Hematopoietic multipotent progenitor cell treated with erythropoietin and hydrocortisone succinate and interleukin-3 and kit ligand, for 6 days (in vitro differentiated cells): ENCODE measurements at places on chromosomes 16 and 17.
A peak's percentile ranks its signal among the peaks of the same experiment; 100 is the strongest.

GRCh38 chr17:63486317-63487013 is 9.6 kb downstream of the ACE start:
- no peak for DNase-seq

GRCh38 chr16:21663889-21664647 is at the start of gene OTOA:
OTOA (plus strand) TSS chr16:21663968; CDS start chr16:21678515, 14,547 bp downstream.
- DNase-seq, result peak; percentile 27

GRCh38 chr16:2856061-2856670 is 1.8 kb downstream of the PRSS22 start:
- peak; percentile 24 for DNase-seq

- no peak for DNase-seq
Observed at GRCh38 chr16:620700-621525, 9.9 kb upstream of the WFIKKN1 start.

- DNase-seq, result no peak
Observed at GRCh38 chr16:88533381-88533917, 36.8 kb upstream of the ZC3H18 start.

DNA sequence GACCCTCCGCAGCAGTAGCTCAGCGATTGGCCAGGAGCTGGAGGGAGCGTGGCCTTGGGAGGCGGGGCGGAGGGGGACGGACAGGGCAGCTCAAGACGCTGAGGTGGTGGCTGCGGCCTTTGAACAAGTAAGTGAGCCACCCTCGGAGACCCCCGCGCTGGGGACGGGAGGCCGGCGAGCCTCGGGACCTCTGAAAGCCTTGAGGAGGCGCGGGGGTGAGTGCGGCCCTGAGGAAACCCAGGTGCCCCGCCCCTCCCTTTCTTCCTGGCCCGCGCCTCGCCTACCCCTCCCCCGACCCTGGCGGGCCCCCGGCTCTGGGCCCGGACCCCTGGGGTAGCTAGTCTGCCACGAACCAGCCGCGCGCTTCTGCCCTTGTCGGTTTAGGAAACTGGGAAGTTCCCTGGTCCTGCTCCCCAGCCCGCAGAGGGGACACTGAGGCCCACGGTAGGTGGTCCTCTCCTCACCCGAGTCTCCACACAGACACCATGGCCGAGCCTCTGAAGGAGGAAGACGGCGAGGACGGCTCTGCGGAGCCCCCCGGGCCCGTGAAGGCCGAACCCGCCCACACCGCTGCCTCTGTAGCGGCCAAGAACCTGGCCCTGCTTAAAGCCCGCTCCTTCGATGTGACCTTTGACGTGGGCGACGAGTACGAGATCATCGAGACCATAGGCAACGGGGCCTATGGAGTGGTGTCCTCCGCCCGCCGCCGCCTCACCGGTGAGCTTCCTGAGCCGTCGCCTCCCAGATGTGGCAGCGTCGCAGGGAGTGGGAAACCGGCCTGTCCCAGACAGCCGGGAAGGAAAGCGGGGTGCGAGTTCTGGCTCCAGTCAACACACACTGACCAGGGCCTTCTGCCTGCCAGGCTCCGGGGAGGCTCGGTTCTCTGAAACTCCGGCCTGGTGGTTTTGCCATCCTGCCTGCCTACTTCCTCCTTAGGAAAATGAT is at the start of gene MAPK7:
MAPK7 (plus strand) TSS at position 83 of the 945 bp plus-strand sequence; CDS start at position 486, 403 bp downstream.
- DNase-seq, result no peak

DNA sequence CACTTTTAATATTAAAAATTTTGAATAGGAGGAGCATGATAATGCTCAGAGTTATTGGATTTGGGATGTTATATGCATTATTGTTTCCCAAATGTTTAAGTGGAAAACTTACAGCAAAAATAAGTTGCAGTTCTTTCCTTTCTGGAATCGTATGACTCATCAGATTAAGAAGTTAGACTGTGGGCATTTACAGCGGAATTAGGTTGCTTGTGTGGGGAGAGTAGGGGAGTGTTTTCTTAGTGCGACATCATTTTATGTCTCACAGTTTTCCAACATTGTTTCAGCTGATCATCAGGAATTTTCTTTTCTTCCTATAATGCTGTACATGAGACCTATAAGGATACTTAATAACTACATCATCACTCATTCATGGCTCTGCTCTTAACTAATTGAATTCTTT is 1631.8 kb downstream of the CDH8 start:
- no peak for DNase-seq

DNA sequence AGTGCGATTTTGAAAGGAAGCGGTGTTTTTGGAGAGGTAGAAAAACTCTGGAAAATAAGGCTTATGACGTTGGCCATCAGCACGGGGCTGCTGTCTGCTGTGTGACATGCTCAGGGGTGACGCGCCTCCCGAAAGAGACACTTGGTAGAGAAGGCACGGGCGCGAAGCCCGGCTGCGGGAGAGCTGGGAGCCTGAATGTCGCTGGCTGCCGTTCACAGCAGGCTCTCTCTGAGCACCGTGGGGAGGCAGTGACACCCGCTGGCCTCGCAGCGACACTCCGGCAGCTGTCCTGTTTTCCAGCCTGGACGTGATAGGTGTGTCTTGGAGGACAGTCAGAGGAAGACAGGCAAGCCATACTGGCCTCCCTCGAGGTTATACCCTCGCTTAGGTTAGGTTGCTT is 759.1 kb upstream of the RBFOX1 start:
- DNase-seq, result no peak

- DNase-seq, result peak; percentile 74
Observed at GRCh38 chr16:67563708-67564468, 1.6 kb downstream of the CTCF start.

GRCh38 chr17:50909765-50910605 is 43.8 kb upstream of the TOB1 start:
- peak; percentile 70 for DNase-seq

- DNase-seq, result no peak
Observed at GRCh38 chr16:9160551-9160911, 69.1 kb downstream of the HAPSTR1 start.

DNA sequence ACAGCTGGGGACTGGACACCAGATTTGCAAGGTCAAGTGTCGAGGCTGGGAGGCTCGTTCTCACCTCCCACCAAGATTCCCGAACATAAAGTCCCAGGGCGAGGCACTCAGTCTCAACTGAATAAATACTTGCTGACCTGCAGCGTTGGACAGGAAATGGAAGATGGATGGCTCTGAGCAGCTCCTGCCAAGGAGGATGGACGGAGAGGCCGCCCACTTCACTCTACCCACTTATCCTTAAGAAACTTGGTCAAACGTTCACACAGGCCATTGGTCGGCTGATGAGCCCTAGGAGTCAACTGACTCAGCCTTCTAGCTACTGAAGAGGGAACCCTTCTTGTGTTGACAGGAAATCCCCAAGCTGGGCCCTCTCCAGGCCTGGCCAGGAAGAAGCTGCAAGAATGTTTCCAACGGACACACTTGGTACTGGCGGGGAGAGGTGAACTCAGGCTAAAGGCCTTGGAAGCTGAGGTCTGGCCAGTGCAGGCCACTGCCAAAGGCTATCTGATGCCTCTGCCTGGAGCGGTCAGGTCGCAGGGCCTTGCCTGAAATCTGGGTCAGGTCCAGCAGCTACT is 50.0 kb downstream of the VAC14 start:
- peak; percentile 39 for DNase-seq

DNA sequence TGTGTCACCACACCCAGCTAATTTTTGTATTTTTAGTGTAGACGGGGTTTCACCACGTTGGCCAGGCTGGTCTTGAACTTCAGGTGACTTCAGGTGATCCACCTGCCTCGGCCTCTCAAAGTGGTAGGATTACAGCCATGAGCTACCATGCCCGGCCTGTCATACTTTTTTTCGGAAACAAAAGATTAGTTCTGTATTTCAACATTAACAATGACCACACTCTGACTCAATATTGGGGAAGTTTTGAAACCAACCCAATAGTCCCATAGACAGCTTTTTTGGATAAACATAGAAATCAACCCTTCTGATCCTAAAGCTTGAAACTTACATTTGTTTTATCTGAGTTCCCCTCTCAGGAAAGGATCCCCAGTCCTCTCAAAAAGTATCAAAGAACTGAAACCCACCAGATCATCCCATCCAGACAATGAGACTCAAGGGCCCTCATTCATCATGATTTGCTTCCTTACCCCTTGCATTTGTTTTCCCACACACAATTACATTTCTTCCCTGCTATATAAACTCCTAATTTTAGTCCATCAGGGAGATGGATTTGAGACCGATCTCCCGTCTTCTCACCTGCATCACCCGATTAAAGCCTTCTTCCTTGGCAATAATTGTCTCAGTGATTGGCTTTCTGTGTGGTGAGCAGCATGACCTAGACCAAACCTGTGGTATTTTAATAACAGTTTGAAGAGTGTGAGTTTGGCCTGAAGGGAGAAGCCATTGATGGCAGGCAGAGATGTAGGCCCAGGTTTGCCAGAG is 7.2 kb upstream of the AGRP start:
- DNase-seq, result peak; percentile 49

GRCh38 chr17:77281122-77281903 is 140.5 kb downstream of the SEC14L1 start:
- peak; percentile 46 for DNase-seq

DNA sequence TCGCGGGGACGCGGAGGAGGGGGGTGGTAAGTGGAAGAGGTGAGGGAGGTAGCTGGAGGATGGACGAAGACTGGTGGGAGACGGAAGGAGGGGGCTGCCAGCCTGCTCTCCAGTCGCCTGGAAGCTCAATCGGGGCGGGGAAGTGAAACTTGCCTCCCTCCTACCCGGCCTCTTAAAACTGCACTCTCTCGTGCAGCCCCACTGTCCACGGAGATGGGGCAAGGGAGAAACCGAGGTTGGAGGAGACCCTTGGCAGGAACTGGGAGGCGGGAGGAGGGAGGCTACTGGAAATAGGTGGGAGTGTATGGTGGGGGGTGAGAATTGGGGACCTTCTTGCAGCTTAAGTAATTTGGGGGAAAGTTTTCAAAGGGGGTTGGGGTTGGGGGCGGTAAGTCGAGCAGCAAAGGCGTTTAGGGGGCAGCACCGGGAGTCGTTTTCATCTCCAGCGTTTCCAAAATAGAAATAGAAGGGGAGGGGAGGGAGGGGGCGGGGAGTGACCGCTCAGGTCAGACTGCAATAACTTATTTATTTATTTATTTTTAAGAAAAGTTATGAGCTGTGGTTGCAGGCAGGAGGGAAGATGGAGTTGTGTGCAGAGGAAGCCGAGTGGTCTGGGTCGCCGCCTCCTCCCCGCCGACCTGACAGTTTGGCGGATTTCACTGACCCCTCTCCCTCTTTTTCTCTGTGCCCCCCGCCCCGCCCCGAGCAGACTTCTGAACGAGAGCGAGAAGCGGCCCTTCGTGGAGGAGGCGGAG is 1.4 kb downstream of the SOX9 start:
- no peak for DNase-seq

- no peak for DNase-seq
Observed at GRCh38 chr17:71919186-71919585, 201.6 kb upstream of the SOX9 start.

DNA sequence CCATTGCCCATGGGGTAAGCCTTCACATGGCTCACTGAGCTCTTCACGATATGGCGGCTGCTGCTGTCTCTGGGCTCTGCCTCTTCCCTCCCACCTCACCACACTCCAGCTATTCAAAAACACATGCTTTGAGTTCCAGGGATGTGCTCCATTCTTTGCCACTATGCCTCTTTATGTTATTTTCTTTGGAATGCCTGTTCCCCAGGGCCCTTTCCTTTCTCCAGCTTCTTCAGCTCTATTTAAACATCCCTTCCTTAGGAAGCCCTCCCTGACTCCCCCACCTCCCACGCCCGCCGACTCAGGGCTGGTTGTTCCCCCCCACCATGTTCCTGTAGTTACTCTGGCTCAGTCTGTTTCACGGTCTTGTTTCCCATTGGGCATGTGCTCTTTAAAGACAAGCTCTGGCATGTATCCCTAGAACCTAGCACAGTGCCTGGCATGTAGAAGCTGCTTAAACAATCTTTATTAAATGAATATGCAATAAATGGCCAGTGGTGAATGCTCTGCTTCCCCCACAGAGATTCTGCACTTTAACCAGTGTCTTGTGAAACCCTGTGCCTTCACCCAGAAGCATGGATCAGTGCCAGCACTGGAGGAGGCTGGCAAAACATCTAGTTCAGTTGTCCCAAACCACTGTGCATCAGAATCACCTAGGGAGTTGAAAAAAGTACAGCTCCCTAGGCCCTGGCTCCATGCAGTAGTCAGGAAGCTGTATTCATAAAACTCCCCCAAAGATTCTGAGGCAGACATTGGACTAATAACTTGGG is 6.9 kb downstream of the MYCBPAP start:
- DNase-seq, result peak; percentile 32

GRCh38 chr17:58200024-58200633 is 7.6 kb downstream of the EPX start:
- peak; percentile 77 for DNase-seq

DNA sequence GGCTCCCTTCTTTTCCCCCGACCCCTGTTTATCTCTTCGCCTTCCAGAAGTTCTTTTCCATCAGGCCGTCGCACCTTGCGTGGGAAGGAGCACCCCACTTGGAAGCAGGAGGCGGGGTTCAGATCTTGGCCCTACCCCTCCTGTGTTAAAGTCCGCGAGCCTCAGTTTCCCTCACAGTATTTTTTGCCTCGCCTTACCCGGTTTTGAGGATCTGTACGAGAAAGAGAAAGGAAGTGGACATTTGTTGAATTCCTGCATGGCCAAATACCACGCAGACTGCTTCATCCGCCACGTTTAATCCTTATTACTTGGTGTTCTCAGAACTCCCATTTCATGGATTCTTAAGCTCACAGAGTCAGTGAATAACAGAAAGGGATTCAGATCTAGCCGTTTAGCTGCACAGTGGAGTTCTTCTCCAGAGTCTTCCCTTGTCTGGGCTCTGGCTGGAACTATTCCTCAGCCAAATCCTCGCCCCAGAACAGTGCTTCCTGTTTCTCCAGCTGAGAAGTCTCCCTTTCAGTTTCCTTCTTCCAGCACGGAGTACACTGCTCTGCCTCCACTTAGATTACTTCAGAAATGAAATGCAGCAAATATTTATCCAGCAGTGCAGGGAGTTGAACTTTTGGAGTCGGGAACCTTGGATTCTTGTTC is 590 bp downstream of the TMEM219 start:
- DNase-seq, result peak; percentile 39

DNA sequence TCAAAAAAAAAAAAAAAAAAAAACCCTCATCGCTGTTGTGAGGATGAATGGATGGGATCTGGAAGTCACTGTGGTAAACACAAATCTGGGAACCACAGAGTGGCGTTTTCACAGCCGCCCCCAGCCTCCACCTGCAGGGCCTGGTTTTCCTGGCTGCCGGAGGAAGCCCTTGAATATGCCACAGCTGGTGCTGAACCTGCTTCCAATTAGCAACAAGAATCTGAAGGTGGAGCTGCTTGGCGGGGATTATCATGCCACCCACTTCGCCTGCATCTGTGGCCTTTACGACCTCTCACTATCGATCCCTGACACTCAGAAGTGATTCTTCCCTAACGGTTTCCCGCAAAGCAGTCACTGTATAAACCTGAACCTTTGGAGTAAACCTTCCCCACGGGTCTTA is 16.1 kb downstream of the MRM3 start:
- DNase-seq, result no peak

DNA sequence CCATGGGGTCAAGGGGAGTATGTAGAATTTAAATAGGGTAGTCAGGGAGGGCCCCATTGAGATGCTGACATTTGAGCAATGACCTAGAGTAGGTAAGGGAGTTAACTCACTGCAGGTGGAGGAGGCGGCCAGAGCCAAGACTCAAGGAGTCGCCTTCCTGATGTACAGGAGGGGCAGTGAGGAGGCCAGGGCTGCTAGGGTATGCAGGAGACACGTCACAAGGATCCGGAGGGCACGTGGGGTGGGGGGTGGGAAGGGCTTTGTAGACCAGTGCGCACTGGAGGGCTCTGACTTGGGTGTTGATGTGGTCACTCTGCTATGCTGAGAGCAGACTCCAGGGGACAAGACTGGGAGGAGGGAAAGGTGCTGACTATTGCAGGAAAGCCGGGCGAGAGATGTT is 37.5 kb downstream of the SPECC1 start:
- no peak for DNase-seq

- DNase-seq, result no peak
Observed at GRCh38 chr17:44906010-44906646, 6.9 kb upstream of the EFTUD2 start.

GRCh38 chr17:64254755-64255154 is 8.3 kb downstream of the TEX2 start:
- no peak for DNase-seq
